ENCODE measurements at places on chromosomes 16 and 17.
A peak's percentile ranks its signal among the peaks of the same experiment; 100 is the strongest.

DNA sequence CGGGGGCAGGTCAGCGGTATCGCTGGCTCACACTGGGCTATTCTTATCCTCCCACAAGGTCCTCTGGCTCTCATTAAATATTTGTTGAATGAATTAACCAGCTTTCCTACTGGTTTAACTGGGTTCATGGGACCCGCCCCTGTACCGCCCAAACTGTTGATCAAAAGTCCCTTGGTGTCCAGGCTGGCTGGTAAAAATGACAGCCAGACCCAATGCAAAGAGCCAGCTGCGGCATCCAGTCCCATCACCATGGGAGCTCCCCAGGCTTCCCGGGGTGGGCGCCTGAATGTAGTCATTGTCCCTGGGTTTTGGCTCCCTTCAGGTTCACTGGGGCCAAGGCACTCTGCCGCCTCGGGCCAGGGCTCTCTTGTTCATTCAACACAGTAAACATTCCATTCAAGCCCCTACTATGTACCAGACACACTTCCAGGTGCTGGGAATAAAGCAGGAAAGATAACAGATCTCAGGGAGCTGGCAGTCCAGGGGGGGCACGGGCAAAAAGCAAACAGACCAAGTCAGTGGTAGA, 11.7 kb upstream of the ATP2C2 start:
- DNase-seq: no peak

- no peak for DNase-seq
Measured at GRCh38 chr17:68260051-68260762, 12.4 kb downstream of the AMZ2 start.

- no peak for DNase-seq
Measured at GRCh38 chr17:80497726-80498241, 21.4 kb upstream of the NPTX1 start.

DNA sequence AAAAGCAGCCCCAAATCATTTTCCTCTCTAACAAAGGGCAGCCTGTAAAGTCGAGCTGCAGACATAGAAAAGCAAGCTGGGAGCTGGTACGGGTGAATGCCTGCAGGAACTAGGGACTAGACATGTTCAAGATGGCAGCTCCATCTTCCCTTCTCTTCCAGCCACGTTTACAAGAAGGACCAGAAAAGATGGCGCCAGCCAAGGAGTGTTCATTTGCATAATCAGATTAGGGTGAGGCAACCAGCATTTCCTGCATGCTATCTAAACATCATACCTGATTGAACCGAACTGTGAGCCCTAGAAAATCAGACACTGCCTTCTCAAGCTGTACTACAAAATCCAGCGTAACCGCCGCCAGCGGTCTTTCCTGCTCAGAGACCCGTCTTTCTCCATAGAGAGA, 896.8 kb downstream of the CDH11 start:
- no peak for DNase-seq

DNA sequence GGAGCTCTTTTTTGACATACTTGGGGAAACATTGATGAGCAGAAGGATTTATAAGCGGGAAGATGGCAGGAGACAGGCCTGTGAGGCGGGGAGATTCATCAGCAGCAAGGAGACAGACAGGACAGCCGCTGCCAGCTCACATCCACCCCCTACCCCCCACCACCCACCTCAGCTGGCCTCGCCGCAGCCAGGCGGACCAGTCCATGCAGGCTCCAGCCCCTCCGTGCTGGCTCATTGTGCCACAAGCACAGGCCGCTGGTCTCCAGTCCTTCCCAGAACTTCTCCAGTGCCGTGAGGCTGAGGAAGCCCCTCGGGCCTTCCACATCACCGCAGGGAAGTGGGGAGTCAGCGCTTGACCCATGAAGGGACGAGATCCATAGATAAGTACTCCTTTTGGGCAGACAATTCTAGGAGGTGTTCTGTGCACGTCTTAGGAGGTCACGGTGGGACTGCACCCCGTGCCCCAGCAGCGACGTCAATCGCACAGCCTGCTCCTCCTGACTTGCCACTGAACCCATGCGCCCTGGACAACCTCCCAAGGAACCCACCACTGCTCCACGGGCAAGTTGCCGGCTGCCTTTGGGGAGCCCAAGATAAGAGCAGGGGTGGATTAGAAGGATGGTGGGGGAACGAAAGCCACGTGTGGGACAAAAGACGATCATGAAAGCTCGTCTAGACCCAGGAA, 323.6 kb downstream of the C16orf95 start:
- DNase-seq: no peak

DNA sequence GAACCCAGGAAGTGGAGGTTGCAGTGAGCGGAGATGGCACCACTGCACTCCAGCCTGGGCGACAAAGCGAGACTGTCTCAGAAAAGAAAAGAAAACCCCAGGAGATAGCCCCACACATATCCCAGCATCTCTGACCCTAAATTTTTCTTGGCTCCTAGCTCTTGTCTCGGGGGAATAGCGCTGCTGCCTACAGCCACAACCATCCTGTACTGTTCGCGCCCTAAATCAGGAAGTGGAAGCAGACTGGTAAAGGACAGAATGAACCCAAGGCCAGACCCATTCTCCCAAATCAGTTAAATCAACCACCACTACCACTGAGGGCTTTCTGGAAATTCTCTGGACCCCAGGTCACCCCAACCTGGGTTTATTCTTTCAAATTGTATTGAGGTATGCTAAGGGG, 1.7 kb downstream of the CTDNEP1 start:
- no peak for DNase-seq

DNA sequence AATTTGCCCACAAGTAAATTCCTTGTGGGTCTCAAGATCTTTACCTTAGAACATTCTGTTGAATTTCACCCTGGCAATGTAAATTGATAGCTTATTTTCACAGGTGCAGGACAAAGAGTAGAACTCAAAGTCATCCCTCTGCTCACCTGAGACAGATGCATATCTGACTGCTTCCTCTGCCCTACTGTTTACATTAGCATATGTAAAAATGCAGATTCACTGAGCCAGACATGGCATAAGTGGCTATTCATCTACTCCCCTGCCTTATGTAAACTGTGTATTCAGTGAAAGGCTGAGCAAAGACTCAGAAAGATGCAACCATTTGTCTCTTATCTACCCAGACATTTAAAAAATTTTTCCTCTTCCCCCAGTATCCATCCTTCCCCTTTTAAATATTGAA, 22.3 kb upstream of the MILR1 start:
- DNase-seq: no peak

- peak; percentile 53 for DNase-seq
Measured at GRCh38 chr17:56826611-56827414, 6.9 kb downstream of the C17orf67 start.

Measured in hematopoietic multipotent progenitor cell treated with erythropoietin and hydrocortisone succinate and interleukin-3 and kit ligand, for 8 days (in vitro differentiated cells).